ENCODE measurements at places on chromosomes 12 and 14.

DNA sequence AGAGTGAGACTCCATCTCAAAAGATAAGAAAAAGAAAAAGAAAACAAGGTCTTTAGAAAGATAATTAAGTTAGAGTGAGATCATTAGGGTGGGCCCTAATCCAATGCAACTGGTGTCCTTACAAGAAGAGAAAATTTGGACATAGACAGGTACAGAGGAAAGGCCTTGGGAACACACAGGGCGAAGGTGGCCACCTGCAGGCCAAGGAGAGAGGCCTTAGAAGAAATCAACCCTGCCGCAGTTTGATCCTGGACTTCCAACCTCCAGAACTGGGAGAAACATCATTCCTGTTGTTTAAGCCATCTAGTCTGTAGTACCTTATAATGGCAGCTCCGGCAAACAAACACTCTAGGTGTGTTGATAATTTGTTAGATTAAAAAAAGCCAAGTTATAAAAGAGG is 491.9 kb downstream of the MED13L start:
- H3K4me1 ChIP-seq = peaks cover 7% of the 10 kb centered on the region
- no peak overlapping the region for H3K4me3 ChIP-seq
- no peak overlapping the region for H3K27ac ChIP-seq
- DNase-seq = no peak
- H3K27me3 ChIP-seq = peaks cover 12% of the 10 kb centered on the region
- H3K36me3 ChIP-seq = no peaks in the 10 kb centered on the region

DNA sequence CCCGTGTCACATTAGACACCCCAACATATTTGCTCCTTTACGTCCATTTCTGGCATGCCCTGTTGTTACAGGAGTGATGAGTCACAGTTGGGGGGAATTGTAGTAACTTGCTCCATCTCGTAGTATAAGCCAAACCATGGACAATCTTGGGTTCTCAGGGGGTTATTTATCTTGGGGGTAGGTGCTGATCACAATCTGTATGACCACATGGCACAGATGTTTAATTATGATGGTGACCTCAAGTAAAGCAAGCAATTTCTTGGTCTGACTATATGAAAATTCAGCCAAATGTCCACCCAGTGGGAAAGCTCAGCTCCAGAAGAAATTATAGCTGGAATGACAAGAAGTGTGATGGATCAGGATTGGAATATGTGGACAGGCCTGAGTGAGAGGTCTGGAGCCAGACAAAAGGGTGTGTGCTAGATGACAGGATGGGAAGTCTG is 32.1 kb upstream of the STON2 start:
- peak overlapping the region; percentile 6 for H3K4me3 ChIP-seq
- H3K27me3 ChIP-seq = peaks cover 27% of the 10 kb centered on the region
- peaks cover 40% of the 10 kb centered on the region for H3K4me1 ChIP-seq
- no peaks in the 10 kb centered on the region for H3K36me3 ChIP-seq
- H3K27ac ChIP-seq = peak overlapping the region; percentile 26

GRCh38 chr12:46385438-46385837 is 12.9 kb upstream of the SLC38A2 start:
- H3K4me3 ChIP-seq = peak overlapping the region; percentile 78
- peaks cover 3% of the 10 kb centered on the region for H3K36me3 ChIP-seq
- peaks cover 41% of the 10 kb centered on the region for H3K4me1 ChIP-seq
- no peak for DNase-seq

DNA sequence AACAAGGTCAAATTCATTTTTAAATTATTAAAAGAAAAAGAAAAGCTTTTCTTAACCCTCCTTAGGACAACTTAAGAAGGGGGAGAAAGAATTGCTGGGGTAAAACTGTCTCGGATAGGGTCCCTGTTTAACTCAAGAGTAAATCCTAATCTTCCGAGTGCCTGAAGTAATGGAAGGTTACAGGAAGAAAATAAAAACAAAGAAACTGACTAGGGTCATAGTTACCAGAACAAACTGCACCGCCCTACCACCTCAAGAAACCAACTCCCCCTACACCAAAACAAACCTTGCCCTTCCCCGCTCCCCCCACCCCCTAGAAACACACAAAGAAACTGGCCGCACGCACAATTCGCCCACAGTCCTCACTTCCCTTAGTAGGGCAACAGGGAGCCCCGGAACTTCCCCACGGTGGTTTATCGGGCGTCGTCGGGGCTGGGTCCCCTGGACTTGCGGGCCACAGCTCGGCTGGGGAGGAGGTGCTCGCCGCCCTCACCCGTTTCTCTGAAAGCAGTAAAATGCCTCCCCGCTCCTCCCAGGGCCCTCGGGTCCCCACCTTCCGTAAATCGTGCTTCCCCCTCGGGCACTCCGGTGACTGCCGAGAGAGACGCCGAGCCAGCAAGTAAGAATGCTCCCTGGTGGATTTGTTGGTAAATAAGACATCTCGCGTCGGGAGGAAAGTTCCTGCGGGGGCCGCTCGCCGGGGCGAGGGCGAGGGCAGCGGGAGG is 2.4 kb downstream of the SINHCAF start:
- H3K36me3 ChIP-seq = peaks cover 21% of the 10 kb centered on the region
- H3K27ac ChIP-seq = peak overlapping the region; percentile 98
- H3K27me3 ChIP-seq = peaks cover 7% of the 10 kb centered on the region
- peak overlapping the region; percentile 96 for H3K4me3 ChIP-seq

GRCh38 chr12:85016413-85016812 is 19.7 kb downstream of the TSPAN19 start:
- H3K36me3 ChIP-seq = no peaks in the 10 kb centered on the region
- no peaks in the 10 kb centered on the region for H3K4me1 ChIP-seq
- no peak overlapping the region for H3K4me3 ChIP-seq
- no peaks in the 10 kb centered on the region for H3K27me3 ChIP-seq

GRCh38 chr14:23559010-23559925 is 3.2 kb downstream of the THTPA start:
- H3K36me3 ChIP-seq = peaks cover 9% of the 10 kb centered on the region
- H3K4me3 ChIP-seq = peak overlapping the region; percentile 67
- H3K27ac ChIP-seq = no peak overlapping the region
- no peak for DNase-seq

DNA sequence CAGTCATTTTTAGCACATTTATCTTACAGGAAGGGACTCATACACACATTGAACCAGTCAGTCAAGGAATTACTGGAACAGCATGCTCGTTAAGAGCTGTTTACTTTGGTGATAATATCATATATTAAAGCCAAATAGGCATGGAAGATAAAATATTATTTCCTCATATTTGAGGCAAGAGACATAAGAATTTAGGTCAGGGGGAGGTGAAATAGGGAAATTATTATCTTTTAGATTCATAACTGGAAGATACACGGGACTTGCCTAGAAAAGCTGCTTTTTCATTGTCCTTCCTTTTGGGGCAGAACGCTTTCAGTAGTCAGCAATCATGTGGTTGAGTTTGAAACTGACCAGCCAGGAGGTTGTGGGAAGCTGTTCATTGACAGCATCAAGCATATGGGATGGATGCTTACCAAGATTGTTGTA is 72.5 kb downstream of the NTN4 start:
- no peak overlapping the region for H3K27ac ChIP-seq
- DNase-seq = no peak
- H3K4me1 ChIP-seq = no peaks in the 10 kb centered on the region
- no peaks in the 10 kb centered on the region for H3K27me3 ChIP-seq

DNA sequence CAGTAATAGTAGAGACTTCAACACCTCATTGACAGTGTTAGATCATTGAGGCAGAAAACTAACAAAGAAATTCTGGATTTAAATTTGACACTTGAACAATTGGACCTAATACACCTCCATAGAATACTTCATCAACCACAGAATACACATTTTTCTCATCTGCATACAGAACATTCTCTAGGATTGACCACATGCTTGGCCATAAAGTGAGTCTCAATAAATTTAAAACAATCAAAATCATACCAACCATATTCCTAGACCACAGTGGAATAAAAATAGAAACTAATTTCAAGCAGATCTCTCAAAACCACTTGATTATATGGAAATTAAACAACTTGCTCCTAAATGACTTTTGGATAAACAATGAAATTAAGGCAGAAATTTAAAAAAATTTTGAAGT is 82.3 kb downstream of the SLC38A4 start:
- DNase-seq = no peak
- no peak overlapping the region for H3K27ac ChIP-seq
- no peaks in the 10 kb centered on the region for H3K27me3 ChIP-seq
- H3K4me1 ChIP-seq = no peaks in the 10 kb centered on the region
- H3K4me3 ChIP-seq = no peak overlapping the region

DNA sequence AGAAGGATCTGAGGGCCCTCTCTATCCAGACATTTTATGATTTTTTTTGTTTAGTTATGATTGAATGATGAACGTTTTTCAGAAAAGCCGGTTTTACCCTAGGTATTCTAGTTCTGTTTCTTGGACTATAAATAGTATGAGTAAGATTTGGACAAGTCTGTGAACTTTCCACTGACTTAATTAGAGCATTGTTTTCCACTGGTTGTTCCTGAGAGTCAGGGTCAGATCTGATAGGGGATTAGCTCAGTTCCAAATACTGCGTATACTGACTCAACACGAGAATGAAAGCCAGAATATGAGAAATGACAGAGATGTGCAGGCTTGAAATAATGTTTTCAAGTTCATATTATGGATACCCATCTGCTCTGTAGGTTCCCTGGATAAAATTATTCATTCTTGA is 361.6 kb downstream of the AEBP2 start:
- no peak for DNase-seq
- H3K4me3 ChIP-seq = no peak overlapping the region
- H3K27me3 ChIP-seq = peaks cover 3% of the 10 kb centered on the region
- no peaks in the 10 kb centered on the region for H3K4me1 ChIP-seq
- no peaks in the 10 kb centered on the region for H3K36me3 ChIP-seq

GRCh38 chr12:49548481-49548821 is 9.6 kb downstream of the KCNH3 start:
- DNase-seq = no peak
- peaks cover 3% of the 10 kb centered on the region for H3K4me1 ChIP-seq
- H3K4me3 ChIP-seq = no peak overlapping the region
- no peaks in the 10 kb centered on the region for H3K36me3 ChIP-seq
- H3K27ac ChIP-seq = no peak overlapping the region

DNA sequence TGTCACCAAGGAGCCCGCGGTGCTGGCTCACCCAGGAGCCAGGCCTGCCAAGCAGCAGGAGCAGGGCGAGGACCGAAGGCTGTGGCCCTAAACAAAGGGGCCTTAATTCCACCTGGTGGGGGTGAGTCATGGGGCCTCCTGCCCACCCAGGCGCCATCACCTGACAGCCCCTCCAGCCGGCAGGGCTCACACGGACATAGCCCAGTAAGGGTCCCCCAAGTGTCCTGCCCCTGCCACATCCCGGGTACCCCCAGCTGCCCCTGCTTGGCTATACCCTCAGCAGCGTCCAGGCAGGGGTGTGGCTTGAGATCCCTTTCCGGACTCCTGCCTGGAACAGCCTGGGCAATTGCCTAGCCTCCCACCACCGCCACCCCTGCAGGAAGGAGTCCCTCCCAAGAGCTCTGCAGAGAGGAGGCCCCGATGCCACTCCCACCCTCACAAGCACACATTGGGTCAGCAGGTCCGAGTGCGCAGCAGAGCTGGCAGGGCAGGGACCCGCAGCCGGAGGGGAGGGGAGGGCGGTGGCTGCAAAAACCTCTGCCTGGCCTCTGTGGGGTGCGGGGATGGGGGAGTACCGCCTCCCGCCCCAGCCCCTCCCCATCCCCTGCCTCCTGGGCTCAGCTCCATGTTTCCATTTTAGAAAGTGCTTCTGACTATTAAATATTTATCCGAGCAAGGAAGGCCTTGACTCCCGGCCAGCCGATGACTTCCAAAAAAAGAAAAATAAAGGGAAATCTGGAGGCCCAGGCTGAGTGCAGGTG is 4.6 kb downstream of the AHNAK2 start:
- peaks cover 10% of the 10 kb centered on the region for H3K27me3 ChIP-seq
- no peaks in the 10 kb centered on the region for H3K36me3 ChIP-seq
- no peak overlapping the region for H3K27ac ChIP-seq
- DNase-seq = no peak

GRCh38 chr12:120404271-120404670 is 33.6 kb upstream of the COX6A1 start:
- no peak overlapping the region for H3K4me3 ChIP-seq
- H3K36me3 ChIP-seq = no peaks in the 10 kb centered on the region
- H3K27me3 ChIP-seq = no peaks in the 10 kb centered on the region
- DNase-seq = no peak
- H3K4me1 ChIP-seq = peaks cover 11% of the 10 kb centered on the region

DNA sequence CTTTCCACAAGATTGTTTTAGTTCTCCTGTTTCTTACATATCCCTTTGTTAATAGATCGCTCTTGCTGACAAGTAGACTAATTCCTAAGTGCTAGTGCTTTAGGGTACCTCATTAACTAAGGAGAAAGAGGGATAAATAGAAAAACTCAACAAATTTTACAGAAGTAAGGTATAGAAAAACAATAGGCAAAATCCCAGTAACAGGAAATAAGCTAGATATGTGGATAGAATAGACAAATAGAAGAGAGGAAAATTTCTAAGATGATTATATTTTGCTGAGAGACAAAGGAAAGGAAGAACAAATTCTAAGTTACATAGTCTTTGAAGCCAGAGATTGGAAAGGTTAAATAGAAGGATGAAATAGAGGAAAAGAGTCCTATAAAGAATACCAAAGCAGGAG is 1.0 kb downstream of the CD69 start:
- no peaks in the 10 kb centered on the region for H3K4me1 ChIP-seq
- no peaks in the 10 kb centered on the region for H3K27me3 ChIP-seq
- DNase-seq = no peak
- H3K27ac ChIP-seq = no peak overlapping the region
- no peaks in the 10 kb centered on the region for H3K36me3 ChIP-seq

GRCh38 chr12:20931894-20932293 is 121.4 kb downstream of the SLCO1B3 start:
- H3K27ac ChIP-seq = no peak overlapping the region
- no peaks in the 10 kb centered on the region for H3K27me3 ChIP-seq
- no peak for DNase-seq
- H3K4me1 ChIP-seq = no peaks in the 10 kb centered on the region

- no peak overlapping the region for H3K27ac ChIP-seq
- no peak for DNase-seq
- no peak overlapping the region for H3K4me3 ChIP-seq
These were observed 1883.7 kb upstream of the FLRT2 start for GRCh38 chr14:83646228-83646627.

DNA sequence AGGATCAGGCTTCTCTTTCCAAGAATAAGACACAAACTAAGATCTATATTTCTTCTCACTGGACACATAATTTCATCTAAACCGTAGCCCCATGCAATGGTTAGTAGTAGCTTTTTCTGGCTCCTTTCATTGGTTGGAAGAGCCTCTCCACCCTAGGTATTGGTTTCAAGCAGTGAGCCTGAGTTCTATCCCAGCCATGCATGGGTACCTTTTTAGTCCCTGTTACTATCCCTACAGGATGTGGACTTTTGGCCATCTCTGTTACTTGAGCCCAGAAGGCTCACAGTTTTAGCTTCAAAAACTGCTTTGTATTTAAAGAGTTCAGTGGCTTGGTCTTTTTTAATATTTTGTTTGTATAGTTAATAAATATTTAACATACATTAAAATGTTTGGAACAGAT is 16.1 kb downstream of the PPM1A start:
- no peak for DNase-seq
- peaks cover 7% of the 10 kb centered on the region for H3K4me1 ChIP-seq
- no peak overlapping the region for H3K4me3 ChIP-seq
- H3K27ac ChIP-seq = no peak overlapping the region

- H3K27me3 ChIP-seq = no peaks in the 10 kb centered on the region
- peaks cover 60% of the 10 kb centered on the region for H3K4me1 ChIP-seq
- H3K4me3 ChIP-seq = peak overlapping the region; percentile 42
- H3K27ac ChIP-seq = peak overlapping the region; percentile 94
- H3K36me3 ChIP-seq = peaks cover 7% of the 10 kb centered on the region
These were observed 326.3 kb downstream of the ZFP36L1 start for GRCh38 chr14:68466491-68466977.
